Stimulated activated CD8-positive, alpha-beta memory T cell treated with anti-CD3 and anti-CD28 coated beads, Interleukin-7, amount 100 ng/mL, for 1 hour (primary cell): ENCODE measurements at places on chromosomes 16 and 17.

- DNase-seq, result no peak
Observed at GRCh38 chr17:71099003-71099714, 929.8 kb downstream of the KCNJ2 start.

DNA sequence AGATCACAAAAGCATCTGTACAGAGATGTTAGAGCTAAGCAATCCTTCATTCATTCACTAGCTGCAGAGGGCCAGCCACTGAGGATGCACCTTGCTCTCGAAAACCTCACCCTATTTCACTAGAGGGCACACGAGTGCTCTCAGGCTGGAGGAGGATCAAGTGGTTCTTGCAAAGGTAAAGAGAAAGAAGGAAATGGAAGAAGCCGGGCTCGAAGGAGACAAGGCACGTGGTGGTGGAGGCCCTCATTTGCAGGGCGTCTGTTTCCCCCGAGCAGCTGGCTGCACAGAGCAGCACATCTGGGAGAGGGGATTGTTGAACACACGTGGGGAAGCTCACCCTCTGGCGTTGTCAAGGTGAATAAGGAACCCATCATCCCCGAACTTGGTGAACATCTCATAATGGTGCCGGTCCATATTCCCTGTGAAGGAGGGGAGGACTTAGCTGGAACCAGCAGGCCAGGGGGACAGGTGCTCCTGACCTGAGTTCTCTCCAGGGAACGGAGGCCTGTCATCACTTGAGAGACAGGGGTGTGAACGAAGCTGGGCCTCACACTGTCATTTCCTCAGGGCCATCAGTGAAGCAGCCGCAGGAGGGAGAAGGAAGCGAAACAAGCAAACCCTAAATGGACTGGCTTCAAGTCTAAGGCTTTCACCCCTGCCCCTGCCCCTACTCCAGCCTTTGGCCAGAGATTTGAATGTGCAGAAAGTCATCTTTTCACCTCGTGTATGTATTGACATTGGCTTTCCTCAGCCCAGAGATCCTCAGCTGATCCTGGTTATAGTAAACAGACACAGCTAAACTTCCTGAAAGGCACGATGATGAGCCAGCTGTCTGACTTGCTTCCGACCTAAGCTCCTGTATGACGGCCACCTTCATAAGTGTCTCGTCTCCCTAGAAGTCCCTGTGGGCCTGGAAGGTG, 27.6 kb downstream of the PRKAR1A start:
- DNase-seq, result no peak

DNA sequence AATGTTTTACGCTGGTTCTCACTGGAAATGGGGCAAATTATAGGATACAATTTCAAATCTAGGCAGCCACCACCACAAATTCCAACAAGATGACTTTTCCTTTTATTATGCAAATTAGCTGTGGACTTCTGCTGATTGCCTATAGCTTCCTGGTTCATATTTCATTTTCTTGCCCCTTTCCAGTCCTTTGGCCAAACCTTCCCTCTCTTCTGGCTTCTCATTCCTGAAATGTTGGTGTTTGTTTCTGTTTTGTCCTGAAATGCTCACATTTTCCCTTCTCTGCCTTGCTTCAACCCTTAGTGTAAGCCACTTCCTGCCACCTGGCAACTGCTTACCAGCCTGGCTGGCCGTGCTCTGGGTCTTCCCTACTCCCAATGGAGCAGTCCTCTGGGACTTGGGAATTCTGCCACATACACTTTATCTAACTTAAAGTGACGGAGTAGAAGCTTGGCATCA, 14.0 kb downstream of the PRSS54 start:
- no peak for DNase-seq

GRCh38 chr16:55539049-55539448, 27.4 kb upstream of the CAPNS2 start:
- no peak for DNase-seq

DNA sequence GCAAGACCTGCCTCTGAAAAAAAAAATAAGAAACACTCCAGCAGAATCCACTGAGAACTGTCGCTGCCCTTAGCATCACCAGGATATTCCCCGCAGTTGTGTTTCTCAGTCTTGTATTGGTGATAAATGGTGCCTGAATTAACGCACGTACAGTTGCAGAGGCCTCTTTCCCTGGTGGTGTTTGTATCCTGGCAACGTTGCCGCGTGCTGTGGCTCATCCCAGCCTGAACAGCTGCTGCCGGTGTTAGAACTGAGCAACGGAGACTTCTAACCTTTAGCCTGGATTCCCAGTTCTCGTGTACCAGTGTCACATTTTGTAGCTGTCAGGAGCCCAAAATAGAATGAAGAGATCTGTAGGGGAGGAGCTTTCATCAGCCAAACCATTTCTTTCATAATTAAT, 4.8 kb downstream of the MLYCD start:
- no peak for DNase-seq

- DNase-seq, result no peak
Observed at GRCh38 chr16:85134789-85135142, 22.5 kb upstream of the CIBAR2 start.

DNA sequence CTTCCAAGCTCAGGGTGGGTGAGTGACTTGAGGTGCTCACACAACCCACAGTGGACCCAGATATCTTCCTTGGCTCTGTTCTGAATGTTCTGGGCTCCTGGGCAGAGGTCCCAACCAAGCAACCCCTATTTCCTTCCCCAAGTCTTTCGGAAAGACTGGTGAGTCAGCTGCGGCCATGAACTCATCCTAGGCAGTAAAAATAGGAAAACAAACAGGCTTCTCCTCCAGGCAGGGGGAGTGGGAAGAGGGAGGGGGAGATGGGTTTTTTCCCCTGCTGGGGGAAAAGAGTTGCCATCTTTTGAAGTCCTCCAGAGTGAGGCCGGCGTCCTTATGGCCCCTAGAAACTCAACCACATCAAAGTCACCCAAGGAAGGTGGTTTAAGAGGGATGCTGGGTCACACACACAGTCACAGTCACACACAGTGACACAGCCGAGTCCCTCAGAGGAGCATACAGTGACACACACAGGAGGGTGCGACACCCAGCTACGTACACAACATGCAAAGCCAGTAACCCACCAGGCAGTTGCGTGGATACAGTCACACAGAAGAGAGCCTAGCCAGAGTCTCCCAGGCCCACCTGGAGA, 16.0 kb upstream of the DLX4 start:
- DNase-seq, result no peak

DNA sequence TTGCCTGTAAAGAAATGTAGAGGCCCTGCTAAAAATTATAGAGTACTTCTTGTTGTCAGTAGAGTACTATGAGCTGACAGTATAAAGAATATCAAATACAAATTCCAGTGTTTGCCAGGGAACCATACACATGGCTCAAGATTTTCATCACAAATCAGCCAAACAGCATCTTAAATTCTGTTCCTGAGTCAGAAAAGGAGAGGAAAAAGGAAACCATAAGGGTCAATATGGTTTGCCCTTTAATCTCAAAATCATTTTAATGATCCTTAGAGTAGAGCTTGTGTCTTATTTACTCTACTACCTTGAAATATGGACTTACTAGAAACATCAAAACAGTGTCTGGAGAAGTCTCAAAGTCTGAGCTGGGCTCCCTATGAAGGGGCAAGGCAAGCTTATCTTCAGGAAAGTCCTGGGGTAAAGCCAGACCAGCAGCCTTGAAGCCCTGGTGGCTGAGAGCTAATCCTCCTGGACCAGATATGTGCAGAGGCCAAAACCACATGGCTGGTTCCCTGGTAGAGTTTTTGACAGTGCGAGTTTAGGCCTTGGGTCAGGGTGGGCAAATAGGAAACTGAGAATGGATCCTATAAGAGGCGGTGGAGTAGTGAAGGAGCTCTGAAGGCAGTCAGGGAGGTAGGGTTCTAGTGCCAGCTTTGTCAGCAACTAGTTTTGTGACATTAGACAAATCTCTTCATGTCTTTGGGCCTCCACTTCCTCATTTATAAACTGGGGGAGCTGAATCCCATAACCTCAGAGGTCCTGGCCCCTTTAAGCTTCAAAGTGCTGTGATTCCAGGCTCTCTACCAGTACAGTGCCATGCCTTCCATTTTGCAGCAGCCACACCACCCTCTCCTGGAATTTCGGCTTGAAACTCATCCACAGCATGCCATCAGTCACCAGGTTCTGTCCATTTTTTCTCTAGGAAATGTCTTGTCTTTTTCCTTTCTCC, 38.9 kb downstream of the MRTFB start:
- DNase-seq, result no peak

DNA sequence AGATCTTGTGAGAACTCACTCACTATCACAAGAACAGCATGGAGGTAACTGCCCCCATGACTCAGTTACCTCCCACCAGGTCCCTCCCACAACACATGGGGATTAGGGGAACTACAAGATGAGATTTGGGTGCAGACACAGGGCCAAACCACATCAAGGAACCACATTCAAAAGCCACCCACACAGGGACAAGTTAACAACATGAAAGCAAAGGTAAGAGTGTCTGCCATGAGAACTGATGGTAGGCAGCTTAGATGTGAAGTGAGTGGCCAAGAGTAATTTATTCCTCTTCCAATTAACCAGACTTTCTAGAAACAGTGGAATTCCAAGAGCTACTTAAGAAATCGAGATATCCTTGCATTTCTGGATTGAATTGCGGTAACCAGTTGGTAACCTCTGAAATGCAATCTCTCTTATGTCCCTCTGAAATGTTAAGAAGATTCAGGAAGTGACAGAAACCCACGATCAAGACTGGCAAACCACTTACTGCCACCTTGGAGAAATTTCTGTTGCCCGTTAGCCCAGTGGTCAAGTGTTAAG, 167.4 kb upstream of the CACNG5 start:
- DNase-seq, result no peak

- DNase-seq, result no peak
Observed at GRCh38 chr17:68356520-68356919, 65.2 kb downstream of the ARSG start.

DNA sequence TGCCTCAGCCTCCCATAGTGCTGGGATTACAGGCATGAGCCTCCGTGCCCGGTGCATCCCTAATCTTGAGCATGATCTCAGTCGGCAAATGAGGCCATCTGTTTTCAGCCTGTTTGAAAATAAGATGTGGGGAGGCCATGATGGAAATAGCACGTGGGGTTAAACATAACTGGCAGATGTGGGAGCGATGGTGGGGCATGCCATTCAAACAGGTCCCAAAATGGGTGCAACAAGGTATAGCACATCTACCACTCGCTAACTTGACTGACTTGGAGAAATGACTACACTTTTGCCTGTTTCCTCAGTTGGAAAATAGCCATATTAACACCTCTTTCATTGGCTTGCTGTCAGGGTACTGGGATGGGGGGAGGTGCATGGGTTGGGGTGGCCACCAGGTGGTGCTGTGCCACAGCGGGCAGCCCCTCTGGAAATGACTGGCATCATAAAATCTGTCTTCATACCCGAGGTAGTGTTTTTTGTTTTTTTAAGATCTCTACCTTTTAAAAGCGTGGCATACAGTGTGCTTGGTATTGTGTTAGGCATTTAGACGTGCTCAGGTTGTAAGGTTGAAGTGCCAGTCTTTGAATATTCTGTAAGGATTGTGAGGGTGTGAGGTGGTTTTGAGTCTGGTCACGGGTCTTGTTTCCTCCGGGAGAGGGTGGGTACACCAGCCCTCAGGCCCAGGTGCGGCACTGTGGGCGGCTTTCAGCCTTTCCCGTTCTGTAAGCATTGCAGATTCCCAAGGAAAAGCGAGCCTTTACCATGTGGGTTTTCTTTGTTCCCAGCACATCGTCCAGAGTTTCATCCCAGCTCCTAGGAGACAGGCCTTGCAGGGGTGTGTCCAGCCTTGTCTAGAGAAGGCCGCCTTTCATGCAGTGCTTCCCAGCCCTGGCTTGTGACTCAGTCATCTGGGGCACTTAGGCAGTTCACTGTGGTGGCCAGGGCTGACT, 2.9 kb upstream of the TTYH2 start:
- DNase-seq, result peak; percentile 57

- no peak for DNase-seq
Observed at GRCh38 chr17:12982224-12982623, 35.6 kb downstream of the ELAC2 start.
